ENCODE measurements at places on chromosomes 6 and 20.
A peak's percentile ranks its signal among the peaks of the same experiment; 100 is the strongest.

DNA sequence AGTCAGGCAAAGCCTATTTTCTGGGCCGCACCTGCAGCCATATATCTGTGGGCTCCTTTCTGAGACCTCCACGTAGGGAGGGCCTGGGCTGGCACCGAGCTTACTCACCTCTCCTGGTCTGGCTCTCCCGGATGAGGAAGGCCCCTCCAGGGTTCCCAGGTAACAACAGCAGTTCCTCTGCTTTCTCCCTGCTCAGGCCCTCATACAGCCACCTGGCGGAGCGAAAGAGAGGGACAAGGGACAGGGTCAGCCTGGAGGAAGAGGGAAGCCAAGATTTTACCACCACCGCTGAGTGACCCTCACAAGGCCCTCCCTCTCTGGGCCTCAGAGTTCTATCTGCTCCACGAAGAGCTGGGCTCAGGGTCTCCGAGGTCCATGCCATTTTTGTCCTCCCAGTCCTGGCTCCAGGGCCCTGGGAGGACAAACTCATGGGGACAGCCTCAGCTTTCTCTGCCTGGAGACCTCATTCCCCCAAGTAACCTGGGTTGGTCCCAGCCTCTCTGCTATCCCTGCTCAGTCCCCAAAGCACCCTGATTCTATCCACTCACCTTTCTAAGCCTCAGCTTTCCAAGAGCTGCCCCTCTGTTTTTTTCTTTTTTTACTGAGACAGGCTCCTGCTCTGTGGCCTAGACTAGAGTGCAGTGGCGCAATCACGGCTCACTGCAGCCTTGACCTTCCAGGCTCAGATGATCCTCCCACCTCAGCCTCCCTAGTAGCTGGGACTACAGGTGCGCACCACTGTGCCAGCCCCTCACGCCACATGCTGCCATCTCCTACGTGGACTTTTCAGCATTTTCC lies 13.3 kb downstream of the SLA2 start:
- no peak for DNase-seq

- DNase-seq: no peak
These were observed 137.0 kb upstream of the BMP2 start for GRCh38 chr20:6630514-6630913.

GRCh38 chr20:53364646-53365045 lies 229.0 kb downstream of the ZNF217 start:
- no peak for DNase-seq

GRCh38 chr6:127998985-127999384 lies 98.1 kb upstream of the THEMIS start:
- no peak for DNase-seq

- DNase-seq: peak; percentile 46
These were observed 120.5 kb upstream of the CHD6 start for GRCh38 chr20:41738604-41739206.

- no peak for DNase-seq
These were observed 16.0 kb downstream of the MAP7 start for GRCh38 chr6:136534268-136534667.

- no peak for DNase-seq
These were observed 241.9 kb downstream of the ADGRB3 start for GRCh38 chr6:68876792-68877493.

- no peak for DNase-seq
These were observed 5.8 kb downstream of the TM9SF4 start for GRCh38 chr20:32115211-32115767.

- no peak for DNase-seq
These were observed 42.0 kb upstream of the BPIFA2 start for GRCh38 chr20:33125983-33126382.

GRCh38 chr6:31769684-31770371 lies 7.3 kb downstream of the VWA7 start:
- DNase-seq: peak; percentile 86

DNA sequence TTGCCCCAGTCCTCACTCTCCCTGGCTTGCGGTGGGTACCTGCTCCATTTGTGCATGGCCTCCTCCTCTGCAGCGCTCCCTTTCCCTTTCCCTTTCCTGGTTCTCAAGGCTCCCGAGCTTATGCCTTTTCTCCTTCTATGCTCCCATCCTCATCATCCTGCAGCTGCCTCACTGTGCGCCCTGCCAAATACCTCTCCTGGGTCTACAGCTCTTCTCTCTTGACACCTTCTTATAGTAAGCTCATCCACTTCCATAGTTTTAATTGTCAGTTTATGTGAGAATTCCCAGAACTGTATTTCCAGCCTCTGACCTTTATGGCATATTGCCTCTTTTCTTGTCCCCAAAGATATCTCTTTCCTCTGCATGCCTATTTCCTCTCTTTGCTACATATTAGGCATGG lies 5.9 kb downstream of the ADGRF5 start:
- no peak for DNase-seq

GRCh38 chr6:47076422-47077344 lies 34.6 kb upstream of the ADGRF1 start:
- no peak for DNase-seq

DNA sequence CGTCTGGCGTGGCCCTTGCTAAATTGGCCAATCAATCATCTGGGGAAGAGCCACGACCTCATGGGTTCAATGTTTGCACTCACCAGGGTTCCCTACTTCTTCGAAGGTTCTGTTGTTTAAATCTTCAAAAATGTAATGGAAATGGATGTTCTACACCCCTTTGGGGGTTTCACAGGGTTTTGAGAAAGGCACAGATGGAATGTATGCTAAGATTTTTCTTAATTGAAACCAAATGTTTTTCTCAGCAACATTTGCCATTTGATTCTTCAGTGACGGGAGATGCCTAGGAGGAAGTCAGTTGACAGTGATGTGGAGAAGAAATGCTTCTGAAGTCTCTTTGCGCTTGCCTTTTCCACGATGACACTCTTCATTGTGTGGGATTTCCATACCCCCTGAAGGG lies 312.3 kb downstream of the ESR1 start:
- DNase-seq: no peak

DNA sequence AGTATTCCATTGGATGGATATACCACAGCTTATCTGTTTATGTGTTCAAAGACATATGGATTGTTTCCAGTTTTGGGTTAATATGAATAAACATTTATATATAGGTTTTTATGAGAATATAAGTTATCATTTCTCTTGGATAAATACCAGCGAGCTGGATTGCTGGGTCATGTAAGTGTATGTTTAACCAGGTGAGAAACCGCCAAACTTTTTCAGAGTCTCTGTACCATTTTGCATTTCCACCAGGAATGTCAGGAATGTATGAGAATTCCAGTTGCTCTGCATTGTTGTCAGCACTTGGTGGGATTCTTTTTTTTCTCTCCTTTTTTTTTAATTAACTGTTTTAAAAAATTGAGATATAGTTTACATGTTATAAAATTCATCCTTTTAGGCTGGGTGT lies 52.1 kb downstream of the PHF20 start:
- DNase-seq: no peak

GRCh38 chr6:79377888-79378348 lies 143.4 kb upstream of the HMGN3 start:
- no peak for DNase-seq

- no peak for DNase-seq
These were observed 76.3 kb downstream of the SLC22A23 start for GRCh38 chr6:3380344-3381232.

- DNase-seq: no peak
These were observed 61.4 kb downstream of the PDSS2 start for GRCh38 chr6:107398001-107398400.

DNA sequence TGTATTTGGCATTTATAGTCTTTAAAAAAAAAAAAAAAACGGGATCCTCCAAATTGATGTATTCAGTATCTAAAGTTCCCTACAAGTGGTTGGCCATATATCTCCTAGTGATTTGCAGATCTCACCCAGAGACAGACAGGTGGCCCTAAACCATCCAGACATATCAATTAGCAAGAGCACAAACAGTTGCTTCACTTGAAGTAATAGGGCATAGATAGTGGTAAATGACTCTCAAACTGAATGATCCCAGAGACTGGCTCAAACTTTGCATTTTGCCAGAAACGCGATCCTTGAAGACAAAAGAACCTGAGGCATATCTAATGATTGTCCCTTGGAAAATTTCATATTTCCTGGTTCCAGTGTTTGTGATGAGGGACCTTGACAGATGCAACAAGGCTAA lies 54.6 kb downstream of the HMGCLL1 start:
- no peak for DNase-seq

GRCh38 chr6:129340983-129341382 lies 369.0 kb downstream of the ARHGAP18 start:
- DNase-seq: no peak

- DNase-seq: peak; percentile 83
These were observed 302.7 kb upstream of the ZFP64 start for GRCh38 chr20:52494244-52494643.

- peak; percentile 69 for DNase-seq
These were observed at the start of gene ACSS1 for GRCh38 chr20:25058051-25058846. Gene ACSS1, minus strand, starts transcription at chr20:25058139. Its CDS starts 37 bp downstream, at chr20:25058102.

DNA sequence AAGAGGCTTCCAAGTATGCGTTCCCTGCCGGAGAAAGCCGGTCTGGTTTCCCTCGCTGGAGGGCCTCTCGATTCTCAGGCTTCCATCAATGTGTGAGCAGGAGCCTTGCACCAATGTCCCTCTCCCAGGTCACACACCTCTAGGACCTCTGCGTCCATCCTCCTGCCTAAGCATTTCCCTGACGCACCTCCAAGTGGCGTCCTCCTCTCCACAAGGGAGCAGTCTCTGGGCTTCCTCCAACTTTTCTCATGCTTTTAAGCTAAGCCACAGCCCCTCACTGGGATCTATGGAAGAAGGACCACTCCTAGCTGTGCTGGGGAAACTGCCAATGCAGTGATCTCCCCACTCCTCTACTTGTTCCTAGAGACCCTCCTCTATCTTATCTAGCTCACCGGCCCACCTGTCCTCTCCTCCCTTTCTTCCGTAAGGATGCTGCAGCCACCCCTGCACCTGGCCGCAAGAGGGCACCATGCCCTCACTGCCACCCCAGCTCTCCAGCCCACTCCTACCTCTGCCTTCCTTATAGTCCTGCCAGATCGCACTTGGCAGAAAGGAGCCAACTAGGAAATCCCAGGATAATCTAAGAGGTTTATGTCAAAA lies 258.7 kb downstream of the LRFN2 start:
- DNase-seq: peak; percentile 25

DNA sequence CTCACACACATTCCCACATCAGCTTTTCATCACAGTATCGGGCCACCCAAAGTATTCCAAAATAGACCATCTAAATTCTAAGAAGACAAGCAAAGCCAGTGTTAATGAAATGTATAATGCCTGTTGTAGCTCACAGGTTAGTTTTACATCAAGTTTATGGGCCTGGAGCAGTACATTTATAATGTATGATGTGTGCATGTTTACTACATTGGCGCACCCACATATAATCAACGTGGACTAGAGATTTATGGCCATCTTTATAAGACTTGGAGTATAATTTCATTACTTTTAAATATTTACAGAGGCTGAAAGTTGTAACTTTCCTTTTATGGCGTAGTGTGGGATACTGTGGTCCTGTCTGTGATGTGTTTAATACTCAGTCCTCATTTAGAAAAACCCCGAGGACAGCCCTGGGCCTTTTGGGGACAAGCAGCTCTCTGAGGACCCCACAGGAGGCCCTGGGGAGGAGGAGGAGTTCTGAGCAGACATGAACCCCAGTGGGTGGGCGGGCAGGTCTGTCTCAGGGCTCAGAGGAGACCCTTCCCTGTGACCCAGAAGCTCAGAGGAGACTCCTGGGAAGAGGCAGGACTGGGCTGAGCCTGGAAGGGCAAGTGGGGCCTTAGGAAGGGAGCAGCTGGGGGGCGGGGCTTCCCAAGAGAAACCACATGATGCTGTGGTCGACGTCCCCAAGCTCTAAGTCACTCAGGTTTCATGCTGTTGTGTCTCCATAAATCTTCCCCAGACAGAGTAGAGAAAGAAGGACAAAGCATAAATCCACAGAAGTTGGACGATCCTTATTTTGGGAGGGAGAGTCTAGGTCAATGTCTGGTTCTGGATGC lies 232.1 kb downstream of the PREX1 start:
- no peak for DNase-seq

DNA sequence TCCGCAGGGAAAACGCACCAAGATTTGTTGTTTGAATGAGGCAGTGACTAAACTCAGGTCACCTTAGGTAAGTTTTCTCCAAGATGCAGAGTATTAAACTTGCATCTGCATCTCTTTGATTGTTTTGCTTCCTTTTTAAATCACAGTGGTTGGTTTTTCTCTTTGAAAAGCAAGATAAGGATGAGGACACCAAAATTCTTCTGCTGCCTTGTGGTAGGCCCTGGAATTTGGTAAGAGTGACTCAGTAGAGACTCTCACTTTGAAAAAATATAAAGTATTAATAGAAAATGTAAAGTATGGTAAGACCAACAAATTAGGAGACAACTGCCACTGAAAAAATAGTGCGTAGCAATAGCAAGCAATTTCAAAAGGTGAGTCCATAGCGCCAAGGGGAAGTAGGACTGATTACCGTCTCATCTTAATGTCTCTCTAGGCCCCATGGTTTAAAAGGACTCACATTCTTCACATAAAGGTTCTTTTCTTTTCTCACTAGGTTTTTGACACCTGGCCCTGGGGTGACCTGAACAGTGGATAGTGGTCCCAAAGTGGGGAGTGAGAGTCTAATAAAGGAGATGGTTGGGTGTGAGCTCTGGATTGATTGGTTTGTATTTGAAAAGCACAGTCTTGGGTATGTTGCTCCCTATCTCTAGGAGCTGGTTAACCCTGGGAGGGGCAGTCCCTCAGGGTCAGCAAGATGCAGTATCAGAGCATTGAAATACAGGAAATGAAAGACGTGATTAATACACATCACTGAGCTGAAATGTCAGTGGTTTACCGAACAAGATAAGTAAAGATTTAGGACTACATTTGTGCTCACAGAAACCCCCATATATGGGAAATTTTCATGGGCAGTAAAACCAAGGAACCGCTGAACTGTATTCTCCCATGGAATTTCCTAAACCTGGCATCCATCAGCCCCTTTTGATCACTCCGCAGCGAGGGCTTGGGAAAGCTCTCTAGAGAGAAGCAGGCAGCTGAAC lies 221.2 kb downstream of the SLC24A3 start:
- no peak for DNase-seq

GRCh38 chr6:28393912-28394662 lies 5.5 kb downstream of the ZSCAN12 start:
- DNase-seq: no peak

DNA sequence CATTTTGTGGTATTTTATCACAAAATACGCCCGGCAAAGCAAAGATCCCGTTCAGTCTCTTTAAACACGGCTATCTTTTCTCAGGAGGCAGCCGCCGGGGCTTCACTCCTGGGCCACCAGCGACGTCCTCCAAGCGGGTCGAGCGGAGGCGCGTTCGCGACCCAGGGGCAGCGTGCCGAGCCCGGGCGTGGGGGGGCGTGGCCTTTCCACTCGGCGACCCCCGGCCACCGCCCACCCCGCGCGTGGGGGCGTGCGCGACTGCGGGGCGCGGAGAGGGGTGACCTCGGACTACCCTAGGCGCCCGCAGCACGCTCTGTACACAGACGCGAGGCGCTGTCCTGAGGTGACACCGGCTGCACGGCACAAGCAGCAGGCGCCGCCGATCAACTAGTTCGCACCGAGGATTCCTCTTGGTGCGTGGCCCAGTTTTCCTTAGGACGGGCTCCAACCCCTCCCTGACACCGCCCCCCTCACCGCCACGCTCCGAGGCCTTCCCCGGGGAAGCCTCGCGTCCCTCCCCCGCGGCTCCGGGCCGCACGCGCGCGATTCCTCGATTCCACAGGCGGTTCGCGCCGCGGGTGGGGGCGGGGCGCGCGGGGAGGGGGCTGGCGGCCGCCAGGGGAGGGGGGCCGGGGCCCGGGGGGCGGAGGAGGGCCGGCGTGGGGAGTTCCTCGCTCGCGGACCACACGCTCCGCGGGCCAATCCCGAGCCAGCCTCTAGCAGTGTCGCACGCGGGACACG lies 1.1 kb upstream of the JARID2 start:
- peak; percentile 61 for DNase-seq

- DNase-seq: no peak
These were observed 1288.6 kb upstream of the CITED2 start for GRCh38 chr6:140663094-140663493.

GRCh38 chr6:170124836-170125235 lies 166.0 kb downstream of the DLL1 start:
- no peak for DNase-seq

Data from stimulated activated CD4-positive, alpha-beta T cell treated with anti-CD3 and anti-CD28 coated beads, Interleukin-1b, Interleukin-23, amount 100 ng/mL, for 48 hours (primary cell).